Dermis lymphatic vessel endothelial cell (primary cell): ENCODE measurements at places on chromosomes 2 and 18. TPM values are rescaled to one million over a fixed set of nuclear protein-coding genes. Genes with fewer than 3 reads are reported as not detected.

The CEP76 gene
- total RNA-seq = 11.4 and 15.3 TPM in 2 replicates

The HOXD11 gene
- 0.11 TPM in 1 of 2 replicates, not detected in the other for total RNA-seq

The KRCC1 gene
- total RNA-seq = 16.7 and 28.4 TPM in 2 replicates

The NFE2L2 gene
- total RNA-seq = 40.1 and 47.2 TPM in 2 replicates

The CHRNA1 gene
- total RNA-seq = 0.76 TPM in 1 of 2 replicates, not detected in the other

The PARD3B gene
- 9.4 and 11.3 TPM in 2 replicates for total RNA-seq

The OLA1 gene
- total RNA-seq = 53.5 and 98.6 TPM in 2 replicates

The TMEM163 gene
- total RNA-seq = not detected in 2 replicates

The KCNF1 gene
- total RNA-seq = 3.4 and 7.3 TPM in 2 replicates

The ALPG gene
- total RNA-seq = not detected in 2 replicates

The C2orf72 gene
- total RNA-seq = under 0.01 and 7.6 TPM in 2 replicates

The SP5 gene
- total RNA-seq = not detected in 2 replicates

The EFR3B gene
- 0.26 and 0.54 TPM in 2 replicates for total RNA-seq

The MALL gene
- 11.7 and 37.3 TPM in 2 replicates for total RNA-seq

The TCF7L1 gene
- total RNA-seq = 4.3 and 5.2 TPM in 2 replicates

The IMPA2 gene
- total RNA-seq = 9.1 and 16.1 TPM in 2 replicates

The RAB6C gene
- under 0.01 TPM in 1 of 2 replicates, not detected in the other for total RNA-seq

The DSG2 gene
- total RNA-seq = 6.2 and 15.0 TPM in 2 replicates
